ENCODE measurements at places on chromosomes 13 and 19.
A peak's percentile ranks its signal among the peaks of the same experiment; 100 is the strongest.

DNA sequence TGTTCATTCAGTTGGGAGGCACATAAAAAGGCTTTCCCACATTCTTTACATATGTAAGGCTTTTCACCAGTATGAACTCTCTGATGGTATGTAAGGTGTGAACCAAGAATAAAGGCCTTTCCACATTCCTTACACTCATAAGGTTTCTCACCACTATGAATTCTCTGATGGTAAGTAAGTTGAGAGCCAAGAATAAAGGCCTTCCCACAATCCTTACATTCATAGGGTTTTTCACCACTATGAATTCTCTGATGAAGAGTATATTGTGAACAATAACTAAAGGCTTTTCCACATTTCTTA, 29.3 kb downstream of the ZNF571 start:
- DNase-seq, result no peak

- DNase-seq, result peak; percentile 75
Measured at GRCh38 chr19:45798995-45799517, 6.4 kb upstream of the DMWD start.

DNA sequence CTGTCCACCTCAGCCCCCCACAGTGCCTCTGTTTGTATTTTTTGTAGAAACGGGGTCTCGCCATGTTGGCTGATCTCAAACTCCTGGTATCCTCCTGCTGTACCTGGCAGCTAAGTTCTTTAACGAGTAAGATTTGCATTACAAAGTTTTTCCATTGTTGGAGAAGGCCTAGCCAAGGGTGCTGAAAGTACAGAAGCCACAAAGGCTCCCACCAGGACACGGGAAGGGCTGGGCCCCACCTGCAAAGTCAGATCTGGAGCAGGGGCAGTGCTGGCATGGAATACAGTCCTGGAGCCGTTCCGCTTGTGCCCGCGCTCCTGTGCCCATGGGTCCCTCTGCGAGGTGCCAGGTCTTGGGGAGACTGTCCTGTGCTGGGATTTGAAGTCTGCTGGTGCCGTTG, 12.1 kb downstream of the FZR1 start:
- no peak for DNase-seq

DNA sequence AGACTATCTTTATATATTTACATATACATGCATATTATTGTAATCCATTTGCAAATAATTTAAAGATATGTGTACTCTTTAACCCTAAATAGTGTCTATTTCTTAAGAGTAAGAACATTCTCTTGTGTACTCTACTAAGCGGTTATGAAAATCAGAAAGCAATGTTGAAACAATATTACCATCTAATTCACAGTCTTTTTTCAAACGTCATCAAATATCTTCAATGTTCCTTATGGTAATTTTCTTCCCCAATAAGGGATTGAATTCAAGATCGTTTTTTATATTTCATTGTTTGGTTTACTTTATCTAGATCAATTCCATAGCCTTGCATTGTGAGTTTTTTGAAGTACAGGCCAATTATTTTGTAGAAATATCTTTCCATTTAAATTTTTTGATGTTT, 1647.4 kb upstream of the PRR20A start:
- no peak for DNase-seq

DNA sequence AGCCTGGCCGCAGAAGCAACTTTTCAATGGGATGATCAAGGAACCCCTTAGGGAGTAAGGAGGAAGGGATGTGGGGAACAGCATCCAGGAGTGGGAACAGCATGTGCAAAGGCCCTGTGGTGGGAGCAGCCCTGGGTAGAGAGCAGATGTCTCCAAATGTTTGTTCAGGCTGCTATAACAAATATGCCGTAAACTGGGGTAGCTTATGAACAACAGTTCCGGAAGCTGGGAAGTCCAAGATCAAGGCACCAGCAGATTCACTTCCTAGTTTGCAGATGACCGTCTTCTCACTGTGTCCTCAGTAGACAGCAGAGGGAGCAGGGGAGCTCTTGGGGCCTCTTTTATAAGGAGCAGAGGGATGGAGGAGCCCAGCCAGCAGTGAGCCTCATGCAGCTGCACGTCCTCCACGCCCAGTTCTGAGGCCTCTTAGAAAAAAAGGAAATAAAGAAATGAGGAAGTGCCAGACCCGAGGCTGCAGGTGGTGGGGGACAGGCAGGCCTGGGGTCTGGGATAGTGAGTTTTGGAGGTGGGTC, 4.2 kb upstream of the LRRC25 start:
- DNase-seq, result peak; percentile 82

DNA sequence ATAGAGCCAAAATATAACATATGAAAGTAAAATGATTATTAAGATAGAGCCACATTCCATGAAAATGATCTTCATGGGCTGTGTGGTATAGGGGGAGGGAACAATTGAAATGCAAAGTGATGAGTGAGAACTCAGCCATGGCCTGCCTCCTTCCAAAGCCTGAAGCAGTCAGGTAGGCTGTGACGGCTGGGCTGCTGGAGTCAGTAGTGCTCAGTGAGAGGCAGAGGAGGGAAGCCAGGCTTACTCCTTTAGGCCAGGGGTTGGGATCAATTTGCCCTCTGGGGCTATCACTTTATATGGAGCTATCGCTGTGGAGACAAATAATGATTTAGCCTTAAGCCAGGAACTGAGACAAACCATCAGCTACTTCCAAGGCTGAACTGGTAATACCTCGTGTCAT, 654.9 kb downstream of the FGF9 start:
- no peak for DNase-seq

DNA sequence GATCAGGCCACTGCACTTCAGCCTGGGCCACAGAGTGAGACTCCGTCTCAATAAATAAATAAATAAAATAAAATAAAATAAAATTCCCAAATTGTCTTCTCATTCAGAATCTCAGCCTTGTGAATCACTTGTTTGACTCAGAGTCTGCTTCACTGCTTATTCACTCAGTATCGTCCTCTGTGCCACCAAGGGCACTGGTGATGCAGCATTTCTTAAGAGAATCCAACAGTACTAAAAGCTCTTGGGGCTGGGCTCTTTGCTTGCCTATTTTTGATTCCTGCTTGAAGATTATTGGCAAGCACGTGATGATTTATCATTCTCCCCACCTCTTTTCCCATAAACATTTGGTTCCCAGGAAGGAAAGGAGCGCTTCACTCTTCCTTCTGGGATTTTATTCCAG, 54.8 kb upstream of the HMGB1 start:
- DNase-seq, result peak; percentile 69

DNA sequence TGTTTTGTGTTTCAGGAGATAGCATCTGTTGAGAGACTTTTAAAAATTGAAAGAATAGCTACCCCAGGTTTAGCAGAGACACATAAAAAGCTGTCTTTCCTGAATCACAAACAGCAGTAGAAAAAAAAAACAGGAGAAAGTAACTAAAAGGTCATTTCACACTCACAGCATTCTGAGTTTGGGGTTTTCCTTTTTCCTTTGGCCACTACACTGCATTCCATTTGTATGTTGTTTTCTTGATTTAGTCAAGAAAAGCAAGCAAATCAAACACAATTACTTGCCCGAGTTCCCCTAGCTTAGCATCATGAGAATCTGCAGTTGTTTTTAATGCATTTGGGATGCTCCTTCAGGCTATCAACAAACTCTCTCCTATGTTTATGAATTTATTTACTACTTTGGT, 161.0 kb downstream of the KCTD12 start:
- DNase-seq, result peak; percentile 32
